Stimulated activated CD4-positive, alpha-beta T cell treated with anti-CD3 and anti-CD28 coated beads, Interleukin-1b, Interleukin-23, amount 100 ng/mL, for 1 hour (primary cell): ENCODE measurements at places on chromosomes 13 and 19.

- no peak for DNase-seq
Measured at GRCh38 chr13:103156346-103156998, 90.3 kb upstream of the SLC10A2 start.

DNA sequence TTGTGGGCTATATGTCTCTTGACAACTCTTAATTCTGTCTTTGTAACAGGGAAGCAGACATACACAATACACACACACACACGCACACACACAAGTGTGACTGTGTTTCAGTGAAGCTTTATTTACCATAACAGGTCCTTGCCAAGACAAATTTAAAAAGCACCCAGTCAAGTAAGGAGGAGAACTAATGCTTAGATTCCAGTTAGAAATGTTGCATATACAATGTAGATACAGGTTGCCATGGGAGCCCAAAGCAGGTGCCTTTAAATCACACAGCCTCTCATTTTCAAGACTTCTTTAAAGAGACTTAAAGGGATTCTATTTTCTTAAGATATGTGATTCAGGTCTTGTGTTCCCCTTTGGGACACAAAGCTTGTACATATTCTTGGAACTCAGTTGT, 1551.9 kb downstream of the EFNB2 start:
- DNase-seq, result no peak

DNA sequence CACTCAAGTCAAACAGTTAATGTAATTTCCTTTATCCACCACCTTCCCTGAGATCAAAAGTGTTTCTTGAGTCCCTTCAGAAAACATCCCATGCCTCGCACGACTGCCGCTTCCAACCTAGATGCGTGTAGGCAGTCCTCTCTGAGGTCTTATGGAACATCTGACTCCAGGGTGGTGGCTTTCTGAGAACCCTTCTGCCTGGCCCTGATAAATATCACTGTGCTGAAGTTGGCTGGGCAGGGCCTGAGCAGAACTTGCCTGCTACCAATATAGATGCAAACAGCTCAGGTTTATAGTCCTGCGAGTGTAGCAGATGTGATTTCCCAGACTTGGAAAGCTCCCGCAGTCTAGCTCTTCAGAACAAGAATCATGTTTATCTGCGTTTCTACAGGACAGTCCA, 61.1 kb upstream of the GPR12 start:
- DNase-seq, result no peak

GRCh38 chr13:41148419-41149283, 16.0 kb upstream of the KBTBD6 start:
- no peak for DNase-seq

DNA sequence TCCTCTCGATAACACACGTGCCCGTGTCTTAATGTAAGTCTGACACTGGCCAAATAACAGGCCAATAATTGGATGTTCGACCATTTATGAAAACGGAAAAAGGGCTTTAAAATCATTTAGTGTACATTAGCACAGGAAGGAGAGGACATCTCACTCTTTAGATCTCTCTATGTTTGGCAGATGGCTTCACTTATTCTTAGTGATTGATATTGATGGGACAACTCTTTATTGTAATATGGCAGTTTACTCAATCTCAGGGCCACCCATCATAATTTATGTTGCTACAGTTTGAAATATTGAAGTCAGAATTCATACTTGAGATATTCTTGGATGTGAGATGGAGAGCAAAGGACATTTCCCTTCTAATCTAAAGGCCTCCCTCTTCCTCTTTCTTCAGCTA, 430.7 kb upstream of the ARGLU1 start:
- no peak for DNase-seq

DNA sequence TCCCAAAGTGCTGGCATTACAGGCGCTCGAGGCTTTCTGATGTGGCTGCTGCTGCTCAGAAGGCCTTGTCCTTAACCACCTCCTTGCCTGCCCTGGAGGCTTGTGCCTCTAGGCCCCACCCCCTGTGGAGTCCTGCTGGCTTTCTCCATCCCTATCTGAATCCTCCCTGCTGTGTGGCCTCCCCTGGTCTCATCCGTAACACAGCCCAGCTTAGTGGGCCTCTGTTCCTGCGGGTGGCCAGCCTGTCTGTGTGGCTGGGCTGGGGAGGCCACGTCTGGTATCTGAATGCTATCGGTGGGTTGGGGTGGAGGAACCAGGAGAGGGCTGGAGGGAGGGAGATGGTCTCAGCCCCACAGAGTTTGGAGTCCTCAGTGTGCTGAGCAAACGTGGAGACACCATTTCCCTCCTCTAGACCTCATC, 4.7 kb downstream of the RPL28 start:
- DNase-seq, result no peak

DNA sequence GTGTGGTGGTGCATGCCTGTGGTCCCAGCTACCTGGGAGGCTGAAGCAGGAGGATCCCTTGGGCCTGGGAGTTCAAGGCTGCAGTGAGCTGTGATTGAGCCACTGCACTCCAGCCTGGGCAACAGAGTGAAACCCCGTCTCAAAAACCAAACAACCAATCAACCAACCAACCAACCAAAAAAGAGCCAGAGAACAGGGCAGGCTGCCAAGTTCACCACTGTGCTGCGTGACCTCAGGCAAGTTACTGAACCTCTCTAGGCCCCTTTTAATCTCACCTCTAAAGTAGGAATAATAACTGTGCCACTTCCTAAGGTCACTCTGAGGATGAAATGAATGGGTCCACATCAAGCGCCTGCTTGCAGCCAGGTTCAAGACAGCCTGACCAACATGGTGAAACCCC, 16.9 kb downstream of the TJP3 start:
- DNase-seq, result no peak

- no peak for DNase-seq
Measured at GRCh38 chr13:24906268-24906667, 142.3 kb downstream of the RNF17 start.

GRCh38 chr13:44667943-44668342, 91.8 kb upstream of the TSC22D1 start:
- no peak for DNase-seq

GRCh38 chr19:40774916-40775631, at the start of gene MIA:
TSS of gene MIA (plus strand) at chr19:40775521. CDS start at chr19:40775543, 22 bp downstream.
- DNase-seq, result no peak

DNA sequence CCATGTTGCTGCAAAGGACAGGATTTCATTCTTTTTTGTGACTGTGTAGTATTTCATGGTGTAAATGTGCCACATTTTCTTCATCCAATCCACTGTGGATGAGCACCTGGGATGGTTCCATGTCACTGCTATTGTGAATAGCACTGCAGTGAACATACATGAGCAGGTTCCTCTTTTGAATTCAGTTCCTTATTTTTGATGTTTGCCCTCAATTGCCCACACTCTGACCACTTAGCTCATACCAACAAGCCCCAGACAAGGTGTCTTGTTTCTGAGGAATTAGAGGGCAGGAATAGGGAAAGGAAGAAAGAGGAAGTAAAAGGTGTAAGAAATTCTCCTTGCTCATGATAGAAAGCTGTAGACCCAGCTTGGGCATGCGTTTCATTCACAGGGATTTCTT, 244.2 kb upstream of the ZNF507 start:
- DNase-seq, result no peak

- DNase-seq, result no peak
Measured at GRCh38 chr13:80513196-80513595, 172.3 kb upstream of the SPRY2 start.

DNA sequence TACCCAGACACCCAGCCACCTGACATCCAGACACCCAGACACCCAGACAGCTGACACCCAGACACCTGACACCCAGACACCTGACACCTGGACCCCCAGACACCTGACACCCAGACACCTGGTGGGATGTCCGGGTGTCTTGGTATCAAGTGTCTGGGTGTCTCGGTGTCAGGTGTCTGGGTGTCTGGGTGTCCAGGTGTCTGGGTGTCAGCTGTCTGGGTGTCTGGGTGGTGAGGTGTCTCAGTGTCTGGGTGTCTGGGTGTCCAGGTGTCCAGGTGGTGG, 18.6 kb downstream of the C19orf12 start:
- no peak for DNase-seq

DNA sequence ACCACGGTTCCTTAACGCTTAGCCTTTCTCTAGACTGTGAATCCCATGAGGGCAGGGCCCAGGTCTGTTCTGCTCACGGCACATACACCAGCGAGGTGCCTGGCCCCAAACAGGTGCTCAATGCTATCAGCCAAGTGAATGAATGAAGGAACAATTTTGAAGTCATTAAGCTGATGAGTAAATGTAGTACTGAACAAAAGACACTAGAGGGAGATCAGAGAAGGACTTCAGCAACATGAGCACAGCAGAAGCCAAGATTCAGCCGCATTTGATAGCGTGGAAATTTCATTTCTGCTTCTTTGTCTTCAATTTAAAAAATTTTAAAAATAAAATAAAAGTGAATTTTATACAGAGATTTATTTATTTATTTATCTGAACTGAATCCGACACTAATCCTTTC, 20.1 kb upstream of the MYO16 start:
- no peak for DNase-seq

DNA sequence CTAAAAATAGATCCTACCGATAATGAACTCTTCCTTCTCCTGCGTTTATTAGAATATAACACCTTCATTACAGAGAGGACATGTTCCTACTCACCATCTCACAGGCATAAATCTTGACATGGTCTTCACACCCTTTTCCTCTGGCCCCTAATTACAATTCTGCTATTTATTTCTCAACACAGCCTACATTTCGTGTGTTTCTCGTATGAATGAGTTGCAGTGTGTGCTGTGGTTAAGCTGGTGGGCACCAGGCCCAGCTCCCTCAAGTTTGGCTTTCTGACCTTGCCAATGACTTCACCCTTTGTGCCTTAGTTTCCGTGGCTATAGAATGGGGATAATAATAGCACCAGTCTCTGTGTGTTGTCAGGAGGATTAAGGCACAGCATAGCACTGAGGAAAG, 12.3 kb upstream of the KATNAL1 start:
- DNase-seq, result no peak

GRCh38 chr13:25958986-25959385, 92.8 kb downstream of the SHISA2 start:
- no peak for DNase-seq

- no peak for DNase-seq
Measured at GRCh38 chr13:43876366-43876765, 3.2 kb downstream of the CCDC122 start.

- no peak for DNase-seq
Measured at GRCh38 chr19:29810504-29810871, 1.3 kb upstream of the CCNE1 start.

DNA sequence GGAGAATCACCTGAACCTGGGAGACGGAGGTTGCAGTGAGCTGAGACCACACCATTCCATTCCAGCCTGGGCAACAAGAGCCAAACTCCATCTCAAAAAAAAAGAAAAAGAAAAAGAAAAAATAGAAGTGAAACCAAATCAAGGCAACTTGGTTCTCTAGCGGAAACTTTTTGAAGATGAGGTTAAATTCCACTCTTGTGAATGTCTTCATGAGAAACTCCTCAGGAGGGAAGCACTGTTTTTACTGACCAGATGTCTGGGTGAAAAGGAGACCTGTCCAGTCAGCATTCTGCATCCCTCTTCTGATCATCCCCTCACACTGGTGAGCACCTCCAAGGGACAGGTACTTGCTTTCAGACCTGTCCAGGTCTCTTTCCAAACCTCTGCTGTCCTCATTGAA, 15.8 kb downstream of the BRD4 start:
- DNase-seq, result no peak

GRCh38 chr13:49649963-49650312, 21.6 kb downstream of the ARL11 start:
- DNase-seq, result no peak

DNA sequence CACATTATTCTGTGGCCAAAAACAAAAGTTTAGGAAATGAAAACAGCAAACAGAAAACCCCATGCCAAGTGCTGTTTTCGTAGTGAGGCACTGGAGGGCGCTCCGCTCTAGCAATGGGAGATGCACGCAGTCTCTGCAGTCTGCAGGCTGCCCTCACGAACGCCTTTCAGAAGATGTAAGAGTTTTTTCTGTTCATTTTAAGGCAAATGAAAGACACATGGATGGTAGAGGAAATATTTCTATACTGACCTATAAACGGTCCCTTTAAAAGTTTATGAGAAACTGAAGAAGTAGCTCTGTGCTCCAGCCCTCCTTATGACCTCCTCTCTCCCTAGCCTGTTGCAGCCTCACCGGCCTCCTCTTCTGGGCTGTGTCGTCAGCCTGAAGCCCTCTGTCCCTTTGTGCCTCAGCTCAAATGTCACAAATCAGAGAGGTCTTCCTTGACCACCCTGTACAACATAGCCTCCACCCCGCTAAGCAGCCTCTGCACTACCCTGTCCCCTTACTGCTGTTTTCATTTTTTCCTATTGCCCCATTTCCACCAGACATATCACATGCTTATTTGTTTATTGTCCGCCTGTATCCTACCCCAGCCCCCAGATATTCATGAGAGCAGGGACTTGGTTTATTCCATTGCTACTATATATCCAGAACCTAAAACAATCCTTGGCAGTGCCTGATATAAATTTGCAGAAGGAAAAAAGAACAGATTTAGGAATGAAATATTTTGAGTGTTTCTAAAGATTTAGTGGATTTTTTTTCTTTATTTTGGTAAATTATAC, 116.4 kb downstream of the TM9SF2 start:
- no peak for DNase-seq

DNA sequence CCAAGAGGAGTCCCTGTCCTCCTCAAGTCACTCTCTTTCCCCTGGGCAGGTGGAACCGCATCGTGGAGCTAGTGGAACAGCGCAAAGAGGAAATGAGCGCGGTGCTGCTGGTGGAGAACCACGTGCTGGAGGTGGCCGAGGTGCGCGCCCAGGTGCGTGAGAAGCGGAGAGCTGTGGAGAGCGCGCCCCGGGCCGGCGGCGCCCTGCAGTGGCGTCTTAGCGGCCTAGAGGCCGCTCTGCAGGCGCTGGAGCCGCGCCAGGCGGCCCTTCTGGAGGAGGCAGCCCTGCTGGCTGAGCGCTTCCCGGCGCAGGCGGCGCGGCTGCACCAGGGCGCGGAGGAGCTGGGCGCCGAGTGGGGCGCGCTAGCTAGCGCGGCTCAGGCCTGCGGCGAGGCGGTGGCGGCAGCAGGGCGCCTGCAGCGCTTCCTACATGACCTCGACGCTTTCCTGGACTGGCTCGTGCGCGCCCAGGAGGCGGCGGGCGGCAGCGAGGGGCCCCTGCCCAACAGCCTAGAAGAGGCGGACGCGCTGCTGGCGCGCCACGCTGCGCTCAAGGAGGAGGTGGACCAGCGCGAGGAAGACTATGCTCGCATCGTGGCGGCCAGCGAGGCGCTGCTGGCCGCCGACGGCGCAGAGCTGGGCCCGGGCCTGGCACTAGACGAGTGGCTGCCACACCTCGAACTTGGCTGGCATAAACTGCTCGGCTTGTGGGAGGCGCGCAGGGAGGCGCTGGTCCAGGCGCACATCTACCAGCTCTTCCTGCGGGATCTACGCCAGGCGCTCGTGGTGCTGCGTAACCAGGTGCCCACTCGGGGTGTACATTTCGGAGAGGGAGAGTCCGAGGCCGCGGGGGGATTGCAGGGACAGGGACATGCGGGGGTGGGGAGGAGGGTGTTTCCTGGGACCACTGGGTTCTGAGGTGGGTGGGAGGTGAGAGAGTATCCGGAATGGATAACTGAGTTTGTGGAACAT, 52.8 kb downstream of the SPTBN4 start:
- no peak for DNase-seq

GRCh38 chr19:20365146-20365545, 198.1 kb downstream of the ZNF486 start:
- no peak for DNase-seq

GRCh38 chr13:78015782-78016181, 97.2 kb upstream of the EDNRB start:
- DNase-seq, result no peak

GRCh38 chr13:100131863-100132574, 43.1 kb downstream of the PCCA start:
- no peak for DNase-seq

- DNase-seq, result no peak
Measured at GRCh38 chr13:104385404-104385803, 1319.2 kb upstream of the SLC10A2 start.

GRCh38 chr13:66489172-66489571, 741.0 kb downstream of the PCDH9 start:
- DNase-seq, result no peak
